Sciatic nerve (tissue), 2 donors: ENCODE measurements at places on chromosomes 11 and 22. TPM values are rescaled to one million over a fixed set of nuclear protein-coding genes. Genes with fewer than 3 reads are reported as not detected.

DNA sequence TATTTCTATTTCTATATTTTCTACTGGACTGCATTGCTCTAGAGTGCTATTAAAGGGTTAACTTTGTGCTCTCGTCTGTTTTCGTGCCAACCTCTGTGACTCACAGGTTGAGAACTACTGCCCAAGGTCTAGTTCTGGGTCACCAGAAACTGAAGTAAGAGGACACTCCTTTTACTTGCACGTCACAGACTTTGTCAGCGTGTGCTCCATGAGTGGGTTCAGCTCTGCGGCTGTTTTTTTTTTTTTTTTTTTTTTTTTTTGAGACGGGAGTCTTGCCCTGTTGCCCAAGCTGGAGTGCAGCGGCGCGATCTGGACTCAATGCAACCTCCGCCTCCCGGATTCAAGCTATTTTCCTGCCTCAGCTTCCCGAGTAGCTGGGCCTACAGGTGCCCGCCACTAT is 49.8 kb downstream of the CLMP start:
- DNase-seq, result no peak

DNA sequence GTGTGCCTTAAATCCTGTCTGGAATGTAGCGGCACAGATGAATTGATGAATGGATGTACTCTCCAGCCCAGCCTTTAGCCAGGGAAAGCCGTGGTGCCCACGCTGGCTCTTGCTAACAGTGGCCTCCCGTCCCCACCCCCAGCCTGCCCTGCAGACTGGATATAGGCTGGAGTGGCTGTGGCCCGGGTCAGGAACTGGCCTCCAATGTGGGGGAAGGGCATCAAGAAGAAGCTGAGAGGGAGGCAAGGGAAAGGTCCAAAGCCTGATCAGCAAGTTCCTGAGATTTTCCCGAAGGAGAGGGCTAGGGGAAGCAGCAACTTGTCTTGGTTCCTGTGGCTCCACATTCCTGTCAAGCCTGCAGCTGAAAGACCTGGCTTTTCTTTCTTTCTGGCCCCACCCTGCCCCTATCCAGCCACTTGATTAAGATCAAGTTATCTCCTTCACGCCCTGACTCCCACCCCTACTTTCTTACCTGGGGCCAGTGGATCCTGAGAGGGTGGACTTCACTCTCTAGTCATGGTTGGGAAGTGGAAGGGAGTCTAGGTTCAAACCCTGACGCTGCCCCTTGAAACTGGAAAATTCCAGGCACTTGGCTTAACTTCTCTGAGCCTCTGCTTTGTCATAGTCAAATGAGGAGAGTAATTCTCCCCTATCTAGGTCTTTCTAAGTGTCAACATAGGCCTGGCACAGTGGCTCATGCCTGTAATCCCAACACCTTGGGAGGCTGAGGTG is 11.0 kb upstream of the MICALL1 start:
- no peak for DNase-seq

- DNase-seq, result peak; percentile 82
Observed at GRCh38 chr11:123061403-123062157, at the start of gene HSPA8. Gene HSPA8, minus strand, starts transcription at chr11:123062136. Its CDS starts 812 bp downstream, at chr11:123061324.

DNA sequence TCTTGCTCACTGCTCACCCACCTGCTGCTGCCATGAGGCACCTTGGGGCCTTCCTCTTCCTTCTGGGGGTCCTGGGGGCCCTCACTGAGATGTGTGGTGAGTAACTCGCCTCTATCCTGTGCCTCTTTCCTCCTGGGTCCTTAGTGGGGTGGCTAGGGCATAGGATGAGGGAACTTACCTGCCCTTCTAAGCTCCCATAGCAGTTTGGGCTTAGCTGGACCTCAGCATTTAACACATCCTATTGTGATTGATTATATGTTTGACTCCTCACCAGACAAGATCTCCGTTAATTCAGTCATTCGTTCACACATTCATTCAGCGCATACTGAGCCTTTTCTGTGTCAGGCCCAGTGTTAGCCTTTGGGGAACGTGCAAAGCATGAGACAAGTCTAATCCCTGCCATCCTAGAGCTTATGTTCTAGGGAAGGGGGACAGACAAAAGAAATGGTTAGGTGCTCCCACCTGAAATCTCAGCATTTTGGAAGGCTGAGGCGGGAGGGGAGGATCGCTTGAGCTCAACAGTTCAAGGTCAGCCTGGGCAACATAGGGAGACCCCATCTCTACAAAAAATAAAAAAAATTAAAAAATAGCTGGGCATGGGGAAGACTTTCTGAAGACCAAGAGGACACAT is 441 bp downstream of the TCN2 start:
- DNase-seq, result no peak

DNA sequence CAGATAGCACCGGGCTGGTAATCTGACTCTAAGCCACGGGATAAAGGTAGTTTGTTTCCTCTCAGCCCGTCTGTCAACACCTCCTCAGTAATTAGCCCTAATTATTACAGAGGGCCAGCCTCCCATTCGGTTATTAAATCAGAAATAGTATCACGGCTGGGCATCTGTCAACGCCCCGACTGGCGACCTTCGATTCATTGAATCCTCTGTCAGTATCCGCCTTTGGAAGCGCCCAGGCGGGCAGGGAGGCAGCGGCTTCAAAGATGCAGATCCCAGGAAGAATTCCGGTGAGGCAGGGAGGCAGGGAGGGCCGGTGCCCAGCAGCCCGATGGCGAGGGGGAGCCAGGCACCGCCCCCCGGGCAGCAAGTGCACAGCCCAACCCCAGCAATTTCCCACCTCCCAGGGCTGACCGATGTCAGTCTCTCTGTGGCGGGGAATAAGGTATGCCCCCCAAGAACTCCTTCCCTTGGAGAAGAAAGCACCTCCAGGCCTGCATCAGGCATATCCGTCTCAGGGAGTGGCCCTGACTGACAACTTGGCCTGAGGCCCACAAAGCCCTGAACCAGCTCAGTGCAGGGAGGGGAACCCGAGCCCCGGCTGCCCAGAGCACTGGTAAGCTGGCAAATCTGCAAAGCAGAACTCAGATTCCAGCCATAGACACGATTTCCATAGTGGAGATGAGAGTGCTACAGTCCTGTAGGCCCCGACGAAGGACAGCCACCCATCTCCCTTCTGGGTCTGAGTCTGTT is 11.4 kb downstream of the GNB1L start:
- no peak for DNase-seq

DNA sequence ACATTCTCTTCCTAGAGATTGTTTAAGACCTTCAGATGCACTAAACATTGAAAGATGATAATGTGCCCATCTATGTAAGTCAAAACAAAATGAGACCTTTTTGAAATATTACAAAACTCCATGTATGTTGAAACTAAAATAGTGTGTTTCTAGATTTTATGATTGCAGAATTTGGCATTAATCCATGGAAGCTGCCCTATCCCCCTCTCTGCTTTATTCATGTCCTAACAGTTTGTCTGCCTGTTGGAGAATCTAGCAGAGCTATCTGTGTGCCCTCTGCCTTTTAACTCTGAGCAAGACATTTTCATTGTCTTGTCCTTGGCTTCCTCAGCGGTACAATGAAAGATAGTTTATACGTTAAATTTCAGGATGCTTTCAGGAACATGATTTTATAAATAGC is 105.5 kb downstream of the FAT3 start:
- DNase-seq, result no peak

DNA sequence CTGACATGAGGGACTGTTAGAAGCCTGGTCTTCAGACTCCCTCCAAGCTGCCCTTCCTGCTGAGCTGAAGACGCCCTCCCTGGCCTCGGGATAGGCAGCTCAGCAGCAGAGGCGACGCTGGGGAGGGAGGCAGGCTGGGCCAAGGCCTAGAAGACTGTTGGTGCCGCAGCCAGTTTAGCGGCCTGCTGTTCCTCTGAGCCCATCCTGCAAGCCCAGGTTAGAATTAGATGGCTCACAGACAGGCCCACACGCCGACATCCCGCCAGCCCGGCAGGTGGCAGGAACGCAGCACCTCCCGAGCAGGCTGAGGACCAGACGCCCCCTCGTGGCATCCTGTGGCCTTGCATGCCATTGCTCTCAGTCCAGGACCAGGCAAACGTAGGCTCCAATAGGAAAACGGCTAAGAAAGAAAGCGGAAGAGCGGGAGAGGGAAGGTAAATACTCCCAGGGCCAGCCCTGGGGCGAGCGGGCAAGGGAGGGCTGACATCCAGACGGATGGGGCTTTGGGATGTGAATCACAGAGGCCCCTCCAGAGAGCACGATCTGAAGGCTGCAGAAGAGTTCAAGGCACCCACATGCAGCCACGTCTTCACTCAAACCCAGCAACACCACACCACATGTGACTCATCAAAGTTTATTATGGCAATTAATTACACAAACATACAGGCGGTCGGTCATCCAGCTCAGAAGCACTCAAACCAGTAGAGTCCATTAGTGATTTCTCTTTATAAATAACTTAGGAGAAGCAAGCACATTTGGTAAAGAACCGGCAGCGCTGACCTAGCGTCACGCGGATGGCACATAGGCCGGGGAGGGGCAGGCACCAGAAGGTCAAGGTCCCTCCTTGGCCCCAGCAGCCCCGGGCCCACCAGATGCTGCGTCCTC is 27.6 kb downstream of the CD5 start:
- DNase-seq, result peak; percentile 92

DNA sequence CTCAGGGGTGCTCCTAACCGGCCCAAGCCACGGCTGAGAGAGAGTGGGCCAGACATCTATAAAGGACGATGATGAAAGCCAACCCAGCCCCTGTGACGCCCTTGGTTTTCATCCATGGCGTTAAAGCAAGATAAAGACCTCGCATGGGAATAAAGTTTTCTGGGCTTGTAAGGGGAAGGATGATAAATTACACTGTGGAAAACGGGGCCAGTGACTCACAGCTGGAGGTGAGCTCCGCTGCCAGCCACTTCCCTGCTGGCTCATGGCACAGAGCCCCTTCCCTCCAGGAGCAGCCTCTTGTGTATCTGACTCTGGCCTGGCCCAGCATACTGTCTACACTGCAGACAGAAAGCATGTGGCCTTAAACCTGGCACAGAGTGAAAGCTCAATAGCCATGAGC is 503.2 kb upstream of the B3GAT1 start:
- no peak for DNase-seq

DNA sequence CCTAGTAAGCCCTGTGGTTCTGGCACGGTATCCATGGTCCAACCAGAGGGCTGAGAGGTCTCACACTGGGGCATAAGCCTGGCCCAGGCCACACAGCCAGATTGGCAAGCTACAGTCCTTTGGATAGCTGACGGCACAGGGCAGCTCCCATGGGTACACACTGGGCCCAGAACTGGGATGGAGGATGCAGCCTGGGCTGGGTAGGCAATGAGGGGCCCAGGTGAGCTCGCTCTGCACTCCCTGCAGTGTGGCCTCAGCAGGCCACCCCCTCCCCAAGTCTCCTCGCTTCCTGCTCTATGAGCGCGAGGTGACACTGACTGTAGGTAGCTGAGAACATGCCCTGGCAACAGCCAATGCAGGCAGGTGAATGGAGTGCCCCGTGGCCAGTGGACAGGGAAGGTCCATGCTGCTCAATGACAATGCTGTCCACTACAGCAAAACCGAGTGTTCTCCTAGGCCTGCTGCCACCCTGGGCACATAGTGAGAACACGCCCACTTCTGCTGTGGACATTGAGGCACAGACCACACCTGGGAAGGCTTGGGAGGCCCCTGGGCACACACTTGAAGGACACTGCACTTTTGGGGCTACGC is 3.8 kb downstream of the ARVCF start:
- DNase-seq, result no peak

GRCh38 chr11:282171-282570 is 4.0 kb downstream of the NLRP6 start:
- DNase-seq, result peak; percentile 49

The OR8D4 gene
- total RNA-seq, result not detected

The RHBDD3 gene
- total RNA-seq, result 18.0 TPM
